ENCODE measurements at places on chromosomes 6 and 20.

GRCh38 chr6:155079985-155080452 lies 84.9 kb downstream of the TIAM2 start:
- DNase-seq = no peak

DNA sequence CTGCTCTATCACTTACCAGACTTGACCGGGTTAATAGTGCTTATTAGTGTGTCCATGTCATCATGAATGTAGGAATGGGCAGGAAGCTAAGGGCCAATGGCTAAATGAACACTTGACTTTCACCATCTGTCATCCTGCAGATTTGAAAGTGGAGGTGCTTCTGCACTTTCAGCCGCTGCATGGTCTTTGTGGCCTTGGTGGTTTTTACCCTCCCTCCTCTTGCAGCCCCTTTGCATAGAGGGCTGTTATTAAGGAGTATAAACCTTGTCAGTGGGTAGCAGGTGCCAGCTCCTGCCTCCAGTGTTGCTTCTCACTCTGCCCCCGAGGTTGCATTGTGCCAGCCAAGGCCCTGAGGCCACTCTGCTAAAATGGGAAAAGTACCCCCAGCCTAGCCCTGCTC lies 122.2 kb upstream of the TNFAIP3 start:
- DNase-seq = no peak

- DNase-seq = no peak
These were observed 598.8 kb upstream of the CDH4 start for GRCh38 chr20:60653111-60653845.

DNA sequence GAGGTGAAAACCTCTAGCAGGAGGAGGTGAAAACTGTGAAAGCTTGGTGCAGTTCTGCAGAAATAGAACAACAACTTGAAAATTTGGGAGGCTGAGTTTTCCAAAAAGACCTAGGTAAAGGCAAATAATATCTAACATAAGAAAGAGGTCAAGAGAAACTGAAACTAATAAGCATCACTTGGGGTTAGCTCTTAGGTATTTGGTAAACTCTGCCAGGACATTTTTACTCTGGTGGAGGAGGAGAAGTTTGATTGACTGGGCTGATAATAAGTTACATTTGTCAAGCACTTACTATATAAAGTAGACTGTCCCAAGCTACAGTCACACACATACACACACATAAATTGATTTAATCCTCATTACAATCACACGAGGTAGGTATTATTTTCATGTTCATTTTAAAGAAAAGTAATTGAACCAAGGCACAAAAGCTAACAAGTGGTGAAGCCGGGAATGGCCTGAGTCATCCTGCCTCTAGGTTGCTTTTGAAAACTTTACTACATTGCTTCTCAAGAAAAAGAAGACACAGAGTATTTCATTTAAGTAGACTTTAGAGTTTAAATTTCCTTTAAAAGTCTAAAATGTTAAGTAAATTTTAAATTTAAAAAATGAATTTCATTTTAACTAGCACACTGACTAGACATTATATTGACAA lies 275.5 kb downstream of the PTPRK start:
- no peak for DNase-seq

DNA sequence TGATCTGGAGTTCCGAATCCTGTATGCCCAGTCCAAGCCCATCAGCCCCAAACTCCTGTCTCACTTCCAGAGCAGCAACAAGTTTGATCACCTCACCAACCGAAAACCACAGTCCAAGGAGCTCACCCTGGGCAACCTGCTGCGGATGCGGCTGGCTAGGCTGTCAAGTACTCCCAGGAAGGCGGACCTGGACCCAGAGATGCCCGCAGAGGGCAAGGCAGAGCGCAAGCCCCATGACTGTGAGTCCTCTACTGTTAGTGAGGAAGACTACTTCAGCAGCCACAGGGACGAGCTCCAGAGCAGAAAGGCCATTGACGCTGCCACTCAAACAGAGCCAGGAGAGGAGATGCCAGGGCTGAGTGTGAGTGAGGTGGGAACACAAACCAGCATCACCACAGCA lies 10.5 kb upstream of the DHX35 start:
- no peak for DNase-seq

DNA sequence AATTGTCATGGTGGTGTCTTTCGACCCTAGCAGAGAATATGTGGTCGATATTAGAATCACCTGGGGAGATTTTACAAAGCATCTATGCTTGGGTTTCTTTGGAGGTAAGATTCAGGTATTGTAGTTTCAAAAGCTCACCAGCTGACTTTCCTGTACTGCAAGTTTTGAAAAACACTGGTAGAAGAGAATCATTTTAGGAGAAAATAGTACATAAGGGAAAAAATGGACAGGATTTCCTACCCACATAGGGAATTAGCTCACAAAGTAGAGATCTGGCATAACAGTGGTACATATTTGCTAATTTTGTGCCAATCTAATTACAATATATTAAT lies 27.4 kb upstream of the ABT1 start:
- no peak for DNase-seq

DNA sequence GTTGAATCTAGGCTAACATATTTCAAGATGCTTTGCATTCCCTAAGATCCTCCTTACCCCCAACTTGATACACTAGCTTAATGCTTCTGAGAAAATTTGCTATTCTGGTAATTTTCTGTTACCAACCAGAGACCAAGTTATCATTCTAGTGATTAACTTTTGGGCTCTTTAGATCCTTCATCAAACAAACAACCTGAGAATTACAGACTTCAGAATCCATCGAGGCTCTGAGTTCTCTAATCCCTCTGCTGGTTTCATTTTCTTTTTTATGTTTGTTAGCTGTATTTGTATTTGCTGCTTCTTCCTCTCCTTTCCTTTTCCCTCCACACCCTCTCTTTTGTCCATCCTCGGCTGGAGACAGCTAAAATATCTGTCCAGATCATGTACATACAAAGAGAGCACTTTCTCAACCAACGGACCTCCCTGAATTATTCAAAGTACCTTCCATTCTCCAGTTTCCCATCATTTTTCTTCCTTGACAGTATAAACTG lies 98.7 kb upstream of the RIPOR2 start:
- no peak for DNase-seq

DNA sequence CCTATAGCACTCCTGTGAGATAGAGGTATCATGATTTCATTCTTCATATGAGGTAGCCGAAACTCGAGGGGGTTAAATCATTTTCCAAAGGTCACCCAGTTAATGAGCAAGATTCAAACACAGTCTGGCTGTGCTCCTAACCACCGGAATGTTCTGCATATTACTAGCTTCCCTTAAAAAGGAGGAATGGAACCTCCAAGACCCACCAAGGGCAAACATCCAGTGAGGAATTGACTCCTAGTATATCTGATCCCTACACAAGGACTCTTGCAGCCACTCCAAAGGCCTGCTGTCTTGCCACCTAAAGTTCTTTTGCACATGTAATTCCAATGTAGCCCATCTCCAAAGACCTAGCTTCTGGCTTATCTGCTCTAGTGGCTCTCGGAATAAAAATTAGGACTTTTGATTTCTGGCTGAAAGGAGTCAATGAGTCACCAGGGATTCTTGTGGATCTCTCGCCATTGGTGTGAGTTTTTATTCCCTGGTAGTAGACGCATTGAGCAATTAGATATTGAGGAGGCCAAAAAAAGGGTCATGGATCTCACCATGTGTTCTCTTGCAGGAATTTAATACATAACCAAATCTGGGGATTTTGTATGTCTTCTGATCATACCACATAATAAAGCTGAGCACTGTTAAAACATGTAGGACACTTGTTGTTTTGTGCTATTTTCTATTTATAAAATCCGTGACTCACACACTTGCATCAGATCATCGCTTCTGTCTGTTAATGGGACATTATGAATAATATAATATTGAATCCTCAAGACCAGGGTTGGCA lies 9.1 kb downstream of the BCAS1 start:
- no peak for DNase-seq

DNA sequence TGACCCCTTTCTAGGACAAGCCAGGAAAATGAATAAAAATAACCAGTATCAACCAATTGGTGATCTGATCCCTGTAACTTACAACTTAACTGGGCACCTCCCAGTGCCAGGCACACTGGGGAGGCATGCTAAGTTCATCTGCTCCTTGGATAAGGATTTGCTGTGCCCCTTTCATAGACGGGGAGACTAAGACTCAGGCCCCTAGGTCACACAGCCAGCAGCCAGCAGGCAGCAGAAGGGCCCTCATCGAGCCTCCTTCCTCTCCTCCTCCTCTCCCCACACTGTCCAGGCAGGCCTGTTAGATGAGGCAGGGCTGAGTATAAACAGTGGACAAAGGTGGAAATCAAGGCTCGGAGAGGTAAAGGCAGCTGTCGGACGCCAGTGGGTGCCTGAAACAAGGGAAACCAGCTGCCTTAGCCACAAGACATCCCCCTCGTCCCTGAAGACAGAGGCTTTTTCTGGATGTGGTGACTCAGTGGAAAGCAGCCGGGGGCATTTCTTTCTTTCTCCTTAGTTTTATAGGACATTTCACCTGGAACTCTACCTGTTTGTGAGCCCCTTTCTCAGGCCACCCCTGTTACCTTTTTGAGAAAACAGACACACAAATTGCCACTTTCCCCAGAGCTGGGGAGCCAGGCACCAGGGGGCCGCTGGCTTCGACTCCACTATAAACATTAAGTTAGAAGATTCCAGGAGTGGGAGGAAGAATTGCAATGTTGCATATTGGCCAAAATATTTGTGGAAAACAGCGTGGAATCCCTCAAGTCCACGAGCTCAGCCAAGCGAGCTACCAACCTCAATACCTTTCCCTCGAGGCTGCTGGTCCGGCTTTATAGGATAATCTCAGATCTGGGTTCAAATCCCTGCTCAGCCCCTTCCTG lies 166.0 kb downstream of the PREX1 start:
- no peak for DNase-seq

DNA sequence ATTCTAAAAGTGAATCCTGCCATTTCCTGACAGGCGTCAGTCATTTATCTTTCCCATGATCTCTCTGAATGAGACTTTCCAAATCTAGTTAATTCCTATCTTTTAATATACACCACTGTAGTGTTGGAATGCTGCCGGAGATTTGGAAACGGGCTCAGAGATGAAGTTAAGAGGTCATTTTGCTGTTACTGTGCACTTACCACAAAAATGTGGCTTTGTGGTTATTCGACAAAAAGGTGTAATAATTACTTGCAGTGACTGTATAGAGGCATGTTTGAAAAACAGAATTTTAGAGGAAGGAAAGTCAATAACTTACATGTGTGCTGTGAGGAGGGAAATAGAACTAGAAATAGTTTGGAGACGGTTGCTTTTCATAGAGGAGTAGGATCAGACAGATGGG lies 460.2 kb upstream of the BTBD3 start:
- DNase-seq = no peak

DNA sequence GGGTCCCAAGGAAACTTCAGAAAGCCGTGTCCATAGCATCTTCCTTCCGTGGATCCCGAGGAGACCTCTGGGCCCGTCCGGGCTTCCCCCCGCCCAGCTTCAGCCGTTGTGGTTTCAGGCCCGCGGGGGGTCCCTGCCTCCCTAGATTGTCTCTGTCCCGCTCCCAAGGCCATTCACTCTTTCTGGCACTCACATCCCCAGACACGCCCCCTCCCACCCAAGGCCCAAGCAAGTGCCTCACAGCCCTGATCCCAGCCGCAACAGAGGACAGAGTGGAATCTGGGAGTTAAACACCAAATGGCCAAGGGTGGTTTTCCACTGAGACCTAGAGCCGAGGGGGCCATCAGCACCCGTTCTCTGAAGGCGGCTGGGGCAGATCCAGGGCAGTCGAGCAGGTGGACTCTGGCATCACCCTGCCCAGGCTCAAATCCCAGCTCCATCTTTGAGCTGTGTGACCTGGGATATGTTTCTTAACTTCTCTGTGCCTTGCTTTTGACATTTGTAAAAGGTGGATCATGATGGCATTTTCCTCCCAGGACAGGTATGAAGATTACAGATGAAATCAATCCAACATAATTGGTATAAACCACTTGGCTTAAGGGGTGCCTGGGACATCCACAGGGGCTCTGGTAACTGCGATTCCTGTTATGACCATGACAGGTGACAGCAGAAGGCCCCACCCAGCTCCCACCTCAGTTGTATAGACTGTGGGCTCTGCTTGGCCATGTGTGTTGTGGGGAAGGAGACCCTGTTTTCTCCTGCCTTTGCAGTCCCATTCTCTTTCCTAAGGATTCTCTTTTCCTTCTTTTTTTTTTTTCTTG lies 48.1 kb downstream of the CTCFL start:
- DNase-seq = no peak

DNA sequence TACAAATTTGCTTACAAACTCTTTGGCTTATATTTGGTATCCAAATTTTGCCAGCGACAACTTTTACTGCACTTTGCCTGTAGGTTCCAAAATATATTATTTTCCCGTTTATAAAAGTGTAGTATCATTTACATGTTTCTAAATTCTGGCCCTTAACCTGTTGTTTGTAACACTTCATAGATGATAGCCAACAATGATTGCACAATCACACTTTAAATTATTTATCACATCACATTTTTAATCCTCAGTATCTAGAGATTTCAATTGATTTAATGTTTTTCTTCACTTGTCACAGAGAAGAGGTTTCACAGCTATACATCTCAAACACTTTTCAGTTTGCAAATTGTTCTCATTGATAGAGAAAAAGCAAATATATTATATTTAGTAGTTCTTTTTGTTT lies 1151.2 kb upstream of the EYS start:
- DNase-seq = no peak

DNA sequence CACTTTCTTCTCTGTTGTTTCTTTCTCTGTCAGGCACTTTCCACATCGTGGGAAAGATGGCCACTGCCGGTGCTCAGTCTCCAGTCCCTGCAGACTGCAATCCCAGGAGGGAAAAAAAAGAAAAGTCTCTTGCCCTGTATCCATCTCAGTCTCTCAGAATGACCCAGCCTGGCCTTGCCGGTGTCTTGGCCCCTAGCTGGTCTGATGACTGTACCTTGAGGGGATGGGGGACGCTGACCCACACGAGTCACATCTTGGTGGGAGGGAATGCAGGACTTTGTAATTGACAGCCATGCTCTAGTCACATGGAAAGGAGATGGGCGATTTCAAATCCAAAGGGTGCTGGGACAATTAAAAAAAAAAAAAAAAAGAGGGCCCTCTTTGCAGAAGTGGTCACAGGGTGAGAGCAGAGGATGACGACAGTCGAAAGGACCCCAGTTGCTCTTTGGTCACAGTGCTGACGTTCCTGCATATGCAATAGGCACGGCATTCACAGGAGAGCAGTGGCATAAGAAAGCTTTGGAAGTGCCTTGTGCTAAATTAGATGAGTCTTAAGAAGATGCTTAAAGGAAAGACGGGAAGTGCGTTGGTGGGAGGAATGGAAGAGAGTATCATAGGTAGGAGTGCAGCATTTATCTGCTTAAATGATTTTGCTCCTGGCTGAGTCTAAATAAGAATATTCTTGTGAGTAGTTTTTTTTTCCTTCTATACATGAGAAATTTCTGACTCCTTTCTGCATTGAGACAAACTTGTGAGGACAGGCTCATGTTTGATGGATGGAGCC lies 63.9 kb upstream of the AKAP12 start:
- no peak for DNase-seq

DNA sequence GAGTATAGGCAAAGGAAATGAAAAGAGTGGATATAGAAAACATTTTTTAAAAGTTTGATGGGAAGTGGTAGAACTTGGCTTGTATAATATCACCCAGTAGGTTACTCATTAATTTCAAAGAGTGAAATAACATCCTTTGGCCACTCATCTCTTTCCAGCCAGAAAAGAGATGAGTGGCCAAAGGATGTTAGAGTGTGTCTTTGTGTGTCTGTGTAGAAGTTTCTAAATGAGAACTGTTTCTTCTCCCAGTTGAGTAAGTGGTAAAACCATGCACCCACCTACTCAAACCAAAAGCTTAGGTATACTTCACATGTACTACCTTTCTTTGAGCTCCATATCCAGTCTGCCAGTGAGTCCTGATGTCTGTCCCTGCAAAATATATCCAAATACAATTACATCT lies 47.7 kb upstream of the TMEM244 start:
- DNase-seq = no peak
